ENCODE measurements at places on chromosomes 7 and 10.
A peak's percentile ranks its signal among the peaks of the same experiment; 100 is the strongest.

- no peak for DNase-seq
Measured at GRCh38 chr7:22150221-22150620, 204.5 kb upstream of the CDCA7L start.

DNA sequence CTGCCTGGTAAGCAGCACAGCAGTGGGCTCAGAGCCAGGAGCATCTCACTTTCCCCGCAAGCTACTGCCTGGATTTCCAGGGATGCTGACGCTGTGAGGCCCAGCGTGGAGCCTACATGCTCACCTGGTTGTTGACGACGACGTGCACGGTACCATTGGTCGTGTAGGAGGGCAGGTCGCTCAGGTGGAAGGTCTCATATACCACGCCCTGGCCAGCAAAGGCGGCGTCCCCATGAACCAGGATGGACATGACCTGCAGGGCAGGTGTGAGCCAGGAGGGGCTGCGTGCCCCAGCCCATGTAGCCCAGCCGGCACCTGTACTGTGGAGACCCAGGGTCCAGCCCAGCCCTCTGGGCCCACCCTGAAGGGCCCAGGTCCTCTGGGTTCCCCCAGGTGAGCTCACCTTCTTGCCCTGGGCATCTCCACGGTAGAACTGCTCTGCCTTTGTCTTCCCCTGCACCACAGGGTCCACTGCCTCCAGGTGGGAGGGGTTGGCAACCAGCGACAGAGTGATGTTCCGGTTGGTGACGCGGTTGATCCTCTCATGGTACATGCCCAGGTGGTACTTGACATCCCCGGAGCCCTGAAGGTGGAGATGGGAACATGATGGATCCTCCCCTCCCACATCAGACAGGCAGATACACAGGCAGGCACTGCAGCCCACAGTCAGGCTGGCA lies 15.4 kb downstream of the OGDHL start:
- DNase-seq = no peak

GRCh38 chr7:159177284-159177953 lies 32.8 kb upstream of the VIPR2 start:
- no peak for DNase-seq

DNA sequence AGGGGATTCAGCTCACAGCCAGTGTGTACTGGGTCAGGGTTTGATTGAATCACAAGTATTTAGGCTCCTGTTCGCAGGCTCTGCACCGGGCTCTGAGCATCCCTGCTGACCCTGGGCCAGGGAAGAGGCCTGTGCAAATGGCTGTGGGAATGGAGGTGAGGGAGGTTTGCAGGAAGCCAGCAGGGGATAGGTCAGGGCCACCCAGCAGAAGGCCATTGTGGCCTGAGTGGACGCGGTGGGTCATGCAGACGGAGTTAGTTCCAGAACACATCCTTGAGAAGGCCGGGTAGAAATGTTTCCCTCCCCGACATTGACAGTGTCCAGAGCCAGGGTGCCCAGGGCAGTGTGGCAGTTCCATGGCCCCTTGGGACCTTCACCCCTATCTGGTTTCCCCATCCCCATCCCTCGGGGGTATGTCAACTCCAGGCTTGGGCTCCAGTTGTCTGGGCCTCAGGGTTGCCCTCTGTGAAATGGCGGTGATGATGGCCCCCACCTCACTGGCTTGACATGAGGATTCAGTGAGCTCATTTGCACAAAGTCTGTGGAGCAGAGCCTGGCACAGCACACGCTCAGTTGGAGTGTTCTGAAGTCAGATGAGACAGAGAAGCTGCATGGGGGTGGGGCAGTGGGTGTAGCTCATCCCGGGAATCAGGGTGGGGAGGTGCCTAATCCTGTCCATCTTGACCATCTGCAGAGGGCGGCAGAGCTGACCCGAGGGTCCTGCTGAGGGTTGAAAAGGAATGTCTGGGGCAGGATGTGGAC lies 107.6 kb downstream of the ADCY1 start:
- DNase-seq = peak; percentile 33

DNA sequence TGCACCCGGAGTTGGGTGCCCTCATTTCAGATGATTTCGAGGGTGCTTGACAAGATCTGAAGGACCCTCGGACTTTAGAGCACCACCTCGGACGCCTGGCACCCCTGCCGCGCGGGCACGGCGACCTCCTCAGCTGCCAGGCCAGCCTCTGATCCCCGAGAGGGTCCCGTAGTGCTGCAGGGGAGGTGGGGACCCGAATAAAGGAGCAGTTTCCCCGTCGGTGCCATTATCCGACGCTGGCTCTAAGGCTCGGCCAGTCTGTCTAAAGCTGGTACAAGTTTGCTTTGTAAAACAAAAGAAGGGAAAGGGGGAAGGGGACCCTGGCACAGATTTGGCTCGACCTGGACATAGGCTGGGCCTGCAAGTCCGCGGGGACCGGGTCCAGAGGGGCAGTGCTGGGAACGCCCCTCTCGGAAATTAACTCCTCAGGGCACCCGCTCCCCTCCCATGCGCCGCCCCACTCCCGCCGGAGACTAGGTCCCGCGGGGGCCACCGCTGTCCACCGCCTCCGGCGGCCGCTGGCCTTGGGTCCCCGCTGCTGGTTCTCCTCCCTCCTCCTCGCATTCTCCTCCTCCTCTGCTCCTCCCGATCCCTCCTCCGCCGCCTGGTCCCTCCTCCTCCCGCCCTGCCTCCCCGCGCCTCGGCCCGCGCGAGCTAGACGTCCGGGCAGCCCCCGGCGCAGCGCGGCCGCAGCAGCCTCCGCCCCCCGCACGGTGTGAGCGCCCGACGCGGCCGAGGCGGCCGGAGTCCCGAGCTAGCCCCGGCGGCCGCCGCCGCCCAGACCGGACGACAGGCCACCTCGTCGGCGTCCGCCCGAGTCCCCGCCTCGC lies at the start of gene EGFR:
Gene EGFR (plus strand): TSS at position 657 of the 830 bp plus-strand sequence. CDS start 261 bp downstream, outside the sequence.
- peak; percentile 42 for DNase-seq

DNA sequence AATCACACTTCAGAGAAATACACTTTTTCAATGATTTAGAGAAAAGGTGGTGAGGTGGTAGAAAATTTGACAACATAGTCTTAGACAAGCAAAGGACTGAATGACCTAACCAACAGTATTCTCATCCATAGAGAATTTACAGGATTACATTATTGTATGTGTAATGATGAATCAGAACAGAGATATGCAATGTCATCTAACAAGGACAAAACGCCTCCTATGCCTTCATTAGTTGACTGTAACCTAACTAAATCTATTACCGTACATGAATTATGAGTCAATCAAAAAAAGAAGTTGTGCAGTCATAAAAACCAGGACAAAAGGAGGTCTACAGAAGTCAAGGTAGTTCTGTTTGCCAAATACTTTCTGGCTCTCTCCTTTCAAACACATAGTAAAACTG lies 66.5 kb downstream of the RAB11FIP2 start:
- DNase-seq = no peak

DNA sequence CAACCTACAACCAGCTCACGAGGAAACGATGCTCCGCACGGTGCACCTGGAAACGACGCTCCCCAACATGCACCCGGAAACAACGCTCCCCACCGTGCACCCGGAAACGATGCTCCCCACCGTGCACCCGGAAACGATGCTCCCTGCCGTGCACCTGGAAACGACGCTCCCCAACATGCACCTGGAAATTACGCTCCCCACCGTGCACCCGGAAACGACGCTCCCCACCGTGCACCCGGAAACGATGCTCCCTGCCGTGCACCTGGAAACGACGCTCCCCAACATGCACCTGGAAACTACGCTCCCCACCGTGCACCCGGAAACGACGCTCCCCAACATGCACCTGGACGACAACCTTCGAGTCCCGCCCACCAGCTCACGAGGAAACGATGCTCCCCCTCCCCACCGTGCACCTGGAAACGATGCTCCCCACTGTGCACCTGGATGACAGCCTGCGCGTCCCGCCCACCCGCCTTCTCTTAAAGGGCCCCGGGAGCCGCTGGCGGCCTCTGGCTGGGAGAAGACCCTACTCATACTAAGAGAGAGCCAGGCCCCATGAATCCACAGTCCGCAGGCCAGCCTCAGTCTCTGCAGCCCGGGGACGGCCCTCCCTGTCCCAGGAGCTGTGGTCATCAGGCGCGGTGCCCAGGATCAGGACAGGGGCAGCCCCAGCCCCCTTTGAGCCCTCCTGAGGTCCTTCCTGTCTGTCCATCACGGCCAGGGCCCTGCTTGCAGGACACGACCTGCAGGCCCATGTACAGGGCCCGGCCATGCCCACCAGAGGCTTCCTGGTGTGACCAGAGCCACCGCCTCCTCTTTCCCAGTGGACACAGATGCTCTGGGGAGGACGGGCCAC lies 98.3 kb downstream of the PDGFA start:
- no peak for DNase-seq

- no peak for DNase-seq
Measured at GRCh38 chr7:24870766-24871165, 109.2 kb downstream of the OSBPL3 start.
